Mesothelial cell of epicardium (in vitro differentiated cells): ENCODE measurements at places on chromosomes 1 and 21.

- H3K4me1 ChIP-seq, result no peaks in the 10 kb centered on the region
- H3K27ac ChIP-seq, result no peak overlapping the region
- H3K27me3 ChIP-seq, result peaks cover 73% of the 10 kb centered on the region
Observed at GRCh38 chr1:175742790-175743459, 470 bp downstream of the TNR start.

DNA sequence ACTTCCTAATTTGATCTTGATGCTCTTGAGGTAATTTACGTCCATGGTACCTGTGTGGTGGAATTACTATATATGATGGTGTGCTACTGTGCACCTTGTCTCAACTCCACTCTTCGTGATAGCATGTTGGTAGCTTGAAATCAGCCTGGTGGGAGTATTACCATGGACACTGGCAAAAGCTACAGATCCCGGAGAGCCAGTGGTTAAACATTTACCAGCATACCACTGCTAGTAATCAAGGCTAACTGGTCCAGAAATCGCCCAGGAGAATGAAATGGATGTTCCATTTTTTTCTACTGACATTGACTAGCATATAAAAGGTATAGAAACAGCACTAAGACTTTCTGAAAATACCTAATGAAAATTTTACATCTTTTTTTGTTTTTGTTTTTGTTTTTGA lies 30.6 kb downstream of the ELK4 start:
- no peak overlapping the region for H3K4me3 ChIP-seq
- no peak for DNase-seq
- peaks cover 16% of the 10 kb centered on the region for H3K4me1 ChIP-seq
- no peaks in the 10 kb centered on the region for H3K27me3 ChIP-seq

GRCh38 chr1:22763487-22764200 lies 53.0 kb downstream of the EPHB2 start:
- no peak overlapping the region for H3K4me3 ChIP-seq
- H3K27me3 ChIP-seq, result no peaks in the 10 kb centered on the region
- no peak overlapping the region for H3K27ac ChIP-seq
- DNase-seq, result no peak
- no peaks in the 10 kb centered on the region for H3K36me3 ChIP-seq
- peaks cover 5% of the 10 kb centered on the region for H3K4me1 ChIP-seq

- DNase-seq, result no peak
- H3K4me1 ChIP-seq, result peaks cover 1% of the 10 kb centered on the region
- H3K27ac ChIP-seq, result no peak overlapping the region
- no peak overlapping the region for H3K4me3 ChIP-seq
- no peaks in the 10 kb centered on the region for H3K27me3 ChIP-seq
- H3K36me3 ChIP-seq, result peaks cover 40% of the 10 kb centered on the region
Observed at GRCh38 chr1:233172201-233172600, 123.3 kb downstream of the PCNX2 start.

DNA sequence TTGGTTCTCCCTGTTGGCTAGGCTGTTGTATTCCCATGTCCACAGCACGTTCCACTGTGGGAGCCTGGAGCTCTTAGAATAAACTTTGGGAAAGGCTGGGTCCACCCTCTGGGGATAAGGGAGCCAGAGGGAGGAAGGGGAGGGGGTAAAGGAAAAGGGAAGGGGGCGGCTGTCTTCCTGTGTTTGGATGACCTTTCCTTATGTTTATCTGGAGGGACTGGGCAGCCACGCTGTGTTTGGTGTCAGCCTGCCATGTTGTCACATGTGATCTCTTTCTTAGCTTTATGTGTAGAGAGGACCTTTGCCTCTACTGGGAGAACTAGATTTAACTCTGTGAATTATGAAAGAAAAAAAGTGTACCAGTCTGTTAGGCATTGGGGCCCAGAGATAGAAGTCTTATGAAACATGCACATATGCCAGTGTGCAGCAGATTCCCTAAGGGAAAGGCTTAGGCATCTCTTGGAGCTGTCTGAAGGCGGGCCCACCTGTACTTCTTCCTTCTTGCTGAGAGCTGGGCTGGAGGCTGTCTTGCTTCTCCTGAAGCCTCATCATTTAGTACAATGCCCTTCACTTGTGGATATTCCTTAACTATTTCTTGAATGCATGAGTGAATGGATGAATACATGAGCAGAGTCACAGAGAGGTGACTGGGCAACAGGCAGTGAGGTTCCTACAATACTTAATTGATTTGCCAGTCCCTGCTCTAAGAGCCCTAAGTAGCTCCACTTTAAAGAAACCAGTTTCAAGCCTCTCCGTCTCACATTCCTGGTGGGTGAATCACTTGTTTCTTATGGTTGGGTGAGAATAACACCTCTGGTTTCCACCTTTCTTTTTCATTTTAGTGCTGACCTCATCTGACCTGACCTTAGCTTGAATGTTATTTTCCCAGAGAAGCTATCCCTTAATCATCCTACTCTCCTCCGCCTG lies 62.5 kb upstream of the ARHGAP29 start:
- DNase-seq, result no peak
- H3K36me3 ChIP-seq, result no peaks in the 10 kb centered on the region
- no peaks in the 10 kb centered on the region for H3K27me3 ChIP-seq

- no peak overlapping the region for H3K27ac ChIP-seq
- H3K4me3 ChIP-seq, result no peak overlapping the region
- no peak for DNase-seq
- H3K4me1 ChIP-seq, result no peaks in the 10 kb centered on the region
- no peaks in the 10 kb centered on the region for H3K27me3 ChIP-seq
Observed at GRCh38 chr1:171457412-171457811, 27.9 kb upstream of the PRRC2C start.

- H3K27ac ChIP-seq, result no peak overlapping the region
- H3K4me1 ChIP-seq, result no peaks in the 10 kb centered on the region
- no peaks in the 10 kb centered on the region for H3K36me3 ChIP-seq
- no peak overlapping the region for H3K4me3 ChIP-seq
Observed at GRCh38 chr1:221816899-221817298, 75.0 kb upstream of the DUSP10 start.

GRCh38 chr1:194331758-194332157 lies 1145.3 kb upstream of the B3GALT2 start:
- H3K36me3 ChIP-seq, result no peaks in the 10 kb centered on the region
- H3K27me3 ChIP-seq, result no peaks in the 10 kb centered on the region
- no peak overlapping the region for H3K4me3 ChIP-seq
- peaks cover 6% of the 10 kb centered on the region for H3K4me1 ChIP-seq
- DNase-seq, result no peak
- H3K27ac ChIP-seq, result no peak overlapping the region

DNA sequence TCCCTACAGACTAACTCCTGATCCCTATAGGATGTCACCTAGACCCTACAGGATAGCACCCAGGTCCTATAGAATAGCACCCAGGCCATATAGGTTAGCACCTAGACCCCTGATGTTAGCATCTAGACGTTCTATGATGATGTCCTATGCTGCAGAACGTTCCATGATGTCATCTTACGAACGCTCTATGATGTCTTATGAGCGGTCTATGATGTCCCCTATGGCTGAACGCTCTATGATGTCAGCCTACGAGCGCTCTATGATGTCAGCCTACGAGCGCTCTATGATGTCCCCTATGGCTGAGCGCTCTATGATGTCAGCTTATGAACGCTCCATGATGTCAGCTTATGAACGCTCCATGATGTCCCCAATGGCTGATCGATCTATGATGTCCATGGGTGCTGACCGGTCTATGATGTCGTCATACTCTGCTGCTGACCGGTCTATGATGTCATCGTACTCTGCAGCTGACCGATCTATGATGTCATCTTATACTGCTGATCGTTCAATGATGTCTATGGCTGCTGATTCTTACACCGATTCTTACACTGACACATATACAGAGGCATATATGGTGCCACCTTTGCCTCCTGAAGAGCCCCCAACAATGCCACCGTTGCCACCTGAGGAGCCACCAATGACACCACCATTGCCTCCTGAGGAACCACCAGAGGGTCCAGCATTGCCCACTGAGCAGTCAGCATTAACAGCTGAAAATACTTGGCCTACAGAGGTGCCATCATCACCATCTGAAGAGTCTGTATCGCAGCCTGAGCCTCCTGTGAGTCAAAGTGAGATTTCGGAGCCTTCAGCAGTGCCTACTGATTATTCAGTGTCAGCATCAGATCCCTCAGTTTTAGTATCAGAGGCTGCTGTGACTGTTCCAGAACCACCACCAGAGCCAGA lies 9.5 kb downstream of the SON start:
- no peak for DNase-seq
- H3K4me1 ChIP-seq, result peaks cover 9% of the 10 kb centered on the region
- H3K27ac ChIP-seq, result no peak overlapping the region
- H3K27me3 ChIP-seq, result no peaks in the 10 kb centered on the region

DNA sequence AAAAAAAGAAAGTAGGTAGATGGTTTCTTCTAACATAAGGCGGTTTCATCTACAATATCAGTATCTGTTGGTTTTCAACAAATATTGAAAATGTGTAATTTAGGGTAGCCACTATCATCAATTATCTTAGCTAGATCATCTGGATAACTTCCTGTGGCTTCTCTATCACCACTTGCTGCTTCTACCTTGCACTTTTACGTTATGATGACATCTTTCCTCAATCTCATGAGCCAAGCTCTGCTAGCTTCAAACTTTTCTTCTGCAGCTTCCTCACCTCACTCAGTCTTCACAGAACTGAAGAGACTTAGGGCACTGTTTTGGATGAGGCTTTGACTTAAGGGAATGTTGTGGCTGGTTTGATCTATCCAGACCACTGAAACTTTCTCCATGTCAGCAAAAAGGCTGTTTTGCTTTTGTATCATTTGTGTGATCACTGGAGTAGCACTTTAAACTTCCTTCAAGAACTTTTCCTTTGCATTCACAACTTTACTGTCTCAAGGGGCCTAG lies 144.9 kb upstream of the HP1BP3 start:
- DNase-seq, result no peak
- no peak overlapping the region for H3K27ac ChIP-seq
- H3K4me3 ChIP-seq, result no peak overlapping the region
- peaks cover 4% of the 10 kb centered on the region for H3K4me1 ChIP-seq

DNA sequence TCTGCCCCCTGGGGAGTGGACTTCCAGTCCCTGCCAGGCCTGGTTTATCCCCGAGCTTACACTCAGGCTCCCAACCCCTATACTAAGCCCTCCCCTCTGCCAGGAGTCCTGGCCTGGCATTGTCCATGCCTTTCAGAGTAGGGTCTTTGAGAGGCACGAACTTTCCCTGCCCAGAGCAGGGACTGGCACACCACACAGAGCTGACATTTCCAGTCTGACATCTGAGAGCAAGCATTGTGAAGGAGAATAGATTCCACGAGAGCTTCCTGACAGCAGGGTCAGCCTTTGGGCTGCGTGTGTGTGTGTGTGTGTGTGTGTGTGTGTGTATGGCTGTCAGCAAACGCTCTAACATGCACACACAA lies 59.5 kb upstream of the LAPTM5 start:
- no peak for DNase-seq
- peaks cover 22% of the 10 kb centered on the region for H3K4me1 ChIP-seq
- no peak overlapping the region for H3K27ac ChIP-seq
- no peak overlapping the region for H3K4me3 ChIP-seq
- H3K27me3 ChIP-seq, result peaks cover 14% of the 10 kb centered on the region

- no peaks in the 10 kb centered on the region for H3K27me3 ChIP-seq
- DNase-seq, result no peak
- peaks cover 2% of the 10 kb centered on the region for H3K36me3 ChIP-seq
- no peak overlapping the region for H3K27ac ChIP-seq
- no peak overlapping the region for H3K4me3 ChIP-seq
- peaks cover 4% of the 10 kb centered on the region for H3K4me1 ChIP-seq
Observed at GRCh38 chr1:195748969-195749368, 859.3 kb downstream of the KCNT2 start.

DNA sequence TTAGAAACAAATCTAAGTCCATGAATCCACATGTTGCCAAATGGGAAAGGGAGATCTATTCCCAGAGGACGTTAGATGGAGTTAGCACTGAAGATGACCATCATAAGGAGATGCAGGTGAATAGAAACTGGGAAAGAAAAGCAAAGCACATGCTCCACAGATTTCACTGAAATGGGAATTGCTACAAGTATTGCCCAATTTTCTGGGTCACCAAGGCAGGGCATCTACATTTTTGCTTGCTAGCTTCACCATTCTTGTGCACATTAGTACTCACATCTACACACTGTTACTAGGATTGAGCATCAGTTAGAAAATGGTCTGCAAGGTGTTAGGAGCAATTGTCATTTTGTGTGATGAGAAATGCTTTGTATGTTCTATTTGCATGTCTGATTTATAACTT lies 99.1 kb downstream of the JAK1 start:
- DNase-seq, result no peak
- no peak overlapping the region for H3K27ac ChIP-seq
- peaks cover 45% of the 10 kb centered on the region for H3K36me3 ChIP-seq
- H3K27me3 ChIP-seq, result no peaks in the 10 kb centered on the region
- no peak overlapping the region for H3K4me3 ChIP-seq
- H3K4me1 ChIP-seq, result no peaks in the 10 kb centered on the region

- peaks cover 3% of the 10 kb centered on the region for H3K27me3 ChIP-seq
- no peaks in the 10 kb centered on the region for H3K36me3 ChIP-seq
- H3K4me3 ChIP-seq, result no peak overlapping the region
- no peak for DNase-seq
- no peak overlapping the region for H3K27ac ChIP-seq
Observed at GRCh38 chr1:207619871-207620542, 24.9 kb upstream of the CR1L start.

DNA sequence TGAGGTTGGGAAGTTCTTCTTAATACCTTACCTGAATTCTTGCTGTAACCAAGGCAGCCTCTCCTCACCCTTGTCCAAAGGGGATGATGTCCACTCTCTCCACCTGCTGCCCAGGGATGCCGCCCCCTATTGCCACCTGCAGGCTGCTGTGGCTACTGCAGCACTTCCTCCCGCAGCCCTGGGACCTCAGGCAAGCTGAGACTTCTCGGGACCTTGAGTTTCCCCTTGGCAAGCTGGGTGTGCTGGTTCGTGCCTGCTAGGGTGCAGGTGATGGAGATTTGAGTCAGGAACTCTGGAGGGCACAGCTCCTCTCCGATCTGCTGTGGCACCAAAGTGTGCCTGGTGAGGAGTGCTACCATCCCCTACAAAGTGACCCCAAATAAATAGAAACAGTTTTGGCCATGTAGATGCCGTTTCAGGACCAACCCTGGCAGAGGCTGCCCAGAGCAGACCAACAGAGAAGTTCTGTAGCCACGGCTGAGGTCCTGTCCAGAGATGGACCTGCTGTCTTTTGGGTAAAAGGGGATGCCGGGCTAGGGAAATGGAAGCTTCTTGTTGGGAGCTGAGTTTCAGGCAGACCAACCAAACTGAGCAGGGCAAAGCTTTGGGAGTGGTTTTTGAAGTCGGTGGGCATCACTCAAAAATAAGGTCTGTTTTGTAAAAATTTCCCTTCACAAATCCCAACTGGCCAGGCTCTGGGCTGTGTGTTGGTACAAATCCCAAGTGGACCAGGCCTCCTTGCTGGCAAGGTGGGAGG lies 31.7 kb downstream of the RUNX3 start:
- H3K4me3 ChIP-seq, result no peak overlapping the region
- H3K27ac ChIP-seq, result no peak overlapping the region
- no peaks in the 10 kb centered on the region for H3K36me3 ChIP-seq
- no peak for DNase-seq

- H3K27me3 ChIP-seq, result no peaks in the 10 kb centered on the region
- peaks cover 16% of the 10 kb centered on the region for H3K36me3 ChIP-seq
- peaks cover 19% of the 10 kb centered on the region for H3K4me1 ChIP-seq
- peak overlapping the region; percentile 94 for H3K27ac ChIP-seq
- DNase-seq, result peak; percentile 85
Observed at GRCh38 chr21:39388038-39388810, 39.3 kb upstream of the HMGN1 start.
